ENCODE measurements at places on chromosomes 13 and 19.

DNA sequence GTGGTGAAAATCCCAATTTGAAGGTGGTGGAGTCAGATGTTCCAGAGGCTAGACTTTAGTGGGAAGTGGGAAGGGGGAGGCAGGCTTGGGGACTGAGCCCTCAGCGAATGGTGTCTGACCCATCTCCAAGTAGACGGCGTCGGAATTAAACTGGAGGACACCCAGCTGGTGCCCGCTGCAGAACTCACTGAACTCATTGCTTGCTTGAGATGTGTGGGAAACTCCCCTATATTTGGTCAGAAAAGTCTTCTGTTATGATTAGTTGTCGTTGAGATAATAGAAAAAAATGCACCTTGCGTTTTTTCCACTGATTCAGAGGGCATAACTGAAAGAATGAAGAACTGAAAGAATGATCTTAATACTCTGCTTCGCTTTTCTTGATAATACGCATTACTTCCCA lies 871 bp upstream of the ZNF583 start:
- no peak for DNase-seq

GRCh38 chr13:38444904-38445303 lies 95.3 kb downstream of the UFM1 start:
- DNase-seq = no peak

DNA sequence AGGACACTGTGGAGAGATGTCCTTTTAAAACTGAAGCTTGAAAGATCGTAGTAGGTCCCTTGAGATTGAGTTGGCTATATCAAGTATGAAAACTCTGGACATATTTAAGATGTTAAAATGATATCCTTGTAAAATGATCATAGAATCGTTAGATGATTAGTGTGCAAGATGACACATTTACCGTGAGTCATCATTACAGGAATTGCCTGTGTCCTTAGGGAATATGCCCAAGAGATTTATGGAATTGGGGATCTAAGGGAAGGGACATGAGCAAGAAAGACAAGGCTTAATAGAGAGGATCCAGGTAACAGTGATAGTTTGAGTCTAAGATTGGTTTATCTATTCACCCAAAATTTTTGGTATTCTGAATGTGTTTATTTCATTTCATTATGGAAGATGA lies 233.7 kb downstream of the GPC5 start:
- no peak for DNase-seq

- no peak for DNase-seq
These were observed 4.7 kb downstream of the LSM4 start for GRCh38 chr19:18317961-18318800.

- no peak for DNase-seq
These were observed 418.6 kb downstream of the FOXO1 start for GRCh38 chr13:40247845-40248244.
